ENCODE measurements at places on chromosomes 5 and 9. TPM values are rescaled to one million over a fixed set of nuclear protein-coding genes. Genes with fewer than 3 reads are reported as not detected.

Gene SHC3
- 1.3 TPM for polyA plus RNA-seq

Gene LCN9
- polyA plus RNA-seq: not detected

Gene TLX3
- polyA plus RNA-seq: not detected

Gene SLC36A2
- polyA plus RNA-seq: not detected

DNA sequence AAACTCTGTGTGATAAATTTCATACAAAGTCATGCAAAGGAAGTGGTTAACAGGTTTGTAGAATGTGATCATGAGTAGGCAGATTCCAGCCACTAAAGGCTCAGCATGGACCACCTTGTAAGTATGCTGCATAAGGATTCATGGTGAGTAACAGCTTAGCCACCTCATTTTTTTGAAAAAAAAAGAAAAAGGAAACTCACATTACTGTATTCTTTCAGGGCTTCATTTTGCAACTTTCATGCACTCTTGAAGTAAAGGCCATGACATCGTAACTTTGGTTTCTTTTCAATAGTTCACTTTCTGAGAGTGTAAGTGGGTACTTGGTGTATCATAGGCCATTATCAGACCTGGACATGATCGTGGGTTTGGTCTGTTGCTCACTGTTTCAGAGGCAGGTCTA lies 175.1 kb downstream of the PCSK1 start:
- no peak for DNase-seq

DNA sequence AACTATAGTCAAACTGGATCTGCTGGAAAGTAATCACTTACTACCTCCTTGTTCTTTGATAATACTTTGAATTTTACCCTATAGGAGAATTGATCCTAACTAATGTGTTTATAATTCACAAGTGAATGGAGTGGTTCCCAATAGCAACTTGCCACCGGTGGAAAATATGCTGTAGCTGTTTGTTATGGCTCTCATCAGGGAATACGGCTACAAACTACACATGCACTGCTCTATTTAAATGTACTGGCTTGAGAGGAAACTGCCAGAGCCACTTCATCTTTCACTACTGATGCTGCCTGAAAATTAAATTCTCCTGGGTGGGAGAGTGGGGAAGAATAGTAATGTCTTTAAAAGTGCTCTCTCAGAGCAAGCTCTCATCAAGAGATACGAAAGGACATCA lies 448.5 kb upstream of the GRAMD2B start:
- DNase-seq: no peak

GRCh38 chr9:37187713-37188439 lies 67.5 kb downstream of the ZCCHC7 start:
- DNase-seq: no peak

DNA sequence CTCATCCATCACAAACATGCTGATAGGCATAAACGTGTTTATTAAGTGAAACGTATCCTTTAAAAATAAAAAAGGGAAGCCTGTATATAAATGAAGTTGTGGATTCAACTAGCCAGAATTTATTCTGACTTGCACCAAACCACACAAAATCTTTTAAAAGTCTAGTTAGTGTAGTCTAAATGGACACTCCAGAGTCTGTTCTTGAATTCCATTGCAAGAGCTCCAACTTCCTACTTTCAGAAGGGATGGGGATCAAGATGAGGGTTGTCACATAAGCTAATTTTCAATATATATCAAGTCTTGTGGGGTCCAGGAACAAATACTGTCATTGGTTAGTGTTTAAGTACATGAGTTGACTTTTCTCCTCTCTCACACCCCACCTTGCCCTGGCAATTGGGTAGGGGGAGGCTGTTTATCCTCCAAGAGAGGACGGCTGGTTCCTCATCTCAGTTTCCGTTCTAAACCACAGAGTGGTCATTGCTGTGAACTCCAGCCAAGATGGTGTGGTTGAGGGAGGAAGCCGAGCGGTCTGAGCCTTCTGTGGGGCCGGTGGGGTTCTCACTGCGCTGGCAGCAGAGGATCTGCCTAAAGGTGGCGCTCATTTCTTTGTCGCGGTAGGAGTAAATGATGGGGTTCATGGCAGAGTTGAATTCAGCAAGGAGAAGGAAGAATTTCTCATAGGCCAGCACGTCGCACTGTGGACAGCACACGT lies 163.2 kb downstream of the LPAR1 start:
- DNase-seq: no peak

DNA sequence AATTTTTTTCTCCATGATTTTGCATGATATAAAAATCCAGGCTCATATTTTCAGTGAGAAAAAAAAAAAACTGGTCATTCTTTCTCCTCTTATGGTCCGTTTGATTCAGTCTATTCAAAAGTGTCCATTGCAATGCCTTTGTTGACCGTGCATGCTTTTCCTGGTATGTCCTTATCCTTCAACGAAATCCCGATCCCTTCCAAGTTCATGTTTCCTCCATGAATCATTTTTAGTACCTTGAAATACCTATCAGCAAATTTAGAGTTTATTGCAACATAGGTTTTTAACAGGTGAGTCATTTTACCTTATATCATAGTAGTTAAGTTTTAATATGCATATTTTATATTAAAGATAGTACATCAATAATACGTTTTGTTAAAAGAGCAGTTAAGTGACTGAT lies 773.8 kb upstream of the CHD1 start:
- no peak for DNase-seq

GRCh38 chr5:76691467-76692273 lies 24.3 kb upstream of the F2R start:
- DNase-seq: no peak

DNA sequence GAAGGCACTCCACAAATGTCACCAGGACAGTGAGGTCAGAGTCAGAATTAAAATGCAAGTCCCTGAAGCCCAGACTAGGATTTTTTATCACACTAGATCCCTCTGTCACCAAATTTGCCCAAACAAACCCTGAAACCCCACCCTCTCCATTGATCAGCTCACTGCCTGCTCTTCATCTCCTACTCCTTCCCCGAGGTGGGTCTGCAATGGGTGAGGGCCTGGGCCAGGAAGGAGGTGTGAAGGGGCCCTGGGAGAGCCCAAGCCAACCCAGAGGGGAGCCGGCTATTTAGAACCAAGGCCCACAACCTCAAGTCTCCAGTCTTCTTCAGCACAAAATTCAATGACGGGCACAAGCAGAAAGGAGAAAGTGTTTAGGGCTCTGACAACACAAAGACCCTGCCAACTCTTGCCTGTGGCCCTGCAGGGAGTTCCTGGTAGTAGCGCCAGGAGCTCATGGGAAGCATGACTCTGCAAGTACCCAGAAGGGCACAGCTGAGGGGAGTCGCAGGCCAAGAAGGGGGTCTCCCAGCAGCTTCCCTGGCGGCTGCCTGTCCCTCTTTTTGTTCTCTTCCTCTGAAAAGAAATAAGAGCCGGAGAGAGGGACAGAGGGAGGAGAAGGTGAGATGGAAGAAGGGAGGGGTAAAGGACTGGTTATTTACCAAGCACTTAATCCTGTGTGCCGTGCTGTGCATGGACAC lies 5.5 kb downstream of the FOXI1 start:
- no peak for DNase-seq

DNA sequence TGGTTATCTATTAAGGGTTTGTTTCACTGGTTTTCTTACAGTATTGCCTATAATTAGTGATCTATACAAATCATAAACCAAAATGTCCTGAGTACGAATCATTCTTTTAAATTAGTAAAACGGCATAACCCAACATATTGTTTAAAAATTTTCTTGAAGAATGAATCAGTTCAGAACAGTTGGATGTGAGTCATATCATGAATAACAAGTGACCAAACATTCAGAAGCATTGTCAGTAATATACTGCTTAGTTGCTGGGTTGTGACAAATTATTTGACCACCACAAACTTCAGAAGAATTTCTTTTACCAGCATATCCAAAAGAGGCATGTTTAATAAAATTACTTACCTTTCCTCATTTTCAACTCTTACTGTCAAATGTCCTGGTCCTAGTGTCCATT lies 111.2 kb downstream of the UNC13B start:
- peak; percentile 27 for DNase-seq

GRCh38 chr5:142221091-142221860 lies 103.5 kb downstream of the SPRY4 start:
- DNase-seq: no peak

DNA sequence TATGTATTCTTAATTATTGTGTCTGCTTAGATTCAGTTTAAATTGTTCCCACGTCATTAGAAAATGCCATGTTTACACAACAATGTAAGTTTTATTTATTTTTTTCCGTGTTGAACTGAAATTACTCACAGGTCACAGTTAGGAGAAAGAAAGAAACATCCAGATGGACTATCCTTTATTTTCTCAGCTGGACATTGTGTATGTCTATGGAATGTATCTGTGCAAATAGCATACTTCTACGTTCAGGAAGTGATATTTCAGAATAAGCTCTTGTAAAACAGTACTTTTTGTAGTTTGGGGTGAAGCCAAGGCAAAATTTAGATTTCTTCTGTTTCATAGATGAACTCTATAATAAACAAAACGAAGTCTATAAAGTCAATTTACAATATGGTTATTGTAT lies 249.0 kb upstream of the ZNF608 start:
- no peak for DNase-seq

- no peak for DNase-seq
These were observed 255.6 kb upstream of the IZUMO3 start for GRCh38 chr9:24801344-24801743.

DNA sequence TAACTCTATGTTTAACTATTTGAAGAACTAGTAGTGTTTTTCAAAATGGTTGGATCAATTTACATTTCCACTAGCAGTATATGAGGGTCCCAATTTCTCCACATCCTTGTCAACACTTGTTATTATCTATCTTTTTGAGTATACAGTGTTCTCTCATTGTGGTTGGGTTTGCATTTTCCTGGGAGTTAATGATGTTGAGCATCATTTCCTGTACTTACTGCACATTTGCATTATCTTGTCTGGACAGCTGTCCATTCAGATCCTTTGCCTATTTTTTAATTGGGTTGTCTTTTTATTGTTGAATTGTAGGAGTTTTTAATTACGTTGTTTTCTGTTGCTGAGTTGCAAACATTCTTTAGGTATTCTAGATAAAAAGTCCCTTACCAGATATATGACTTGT lies 103.4 kb upstream of the LRRTM2 start:
- no peak for DNase-seq

- DNase-seq: no peak
These were observed 992 bp downstream of the SPACA9 start for GRCh38 chr9:132879457-132880323.

DNA sequence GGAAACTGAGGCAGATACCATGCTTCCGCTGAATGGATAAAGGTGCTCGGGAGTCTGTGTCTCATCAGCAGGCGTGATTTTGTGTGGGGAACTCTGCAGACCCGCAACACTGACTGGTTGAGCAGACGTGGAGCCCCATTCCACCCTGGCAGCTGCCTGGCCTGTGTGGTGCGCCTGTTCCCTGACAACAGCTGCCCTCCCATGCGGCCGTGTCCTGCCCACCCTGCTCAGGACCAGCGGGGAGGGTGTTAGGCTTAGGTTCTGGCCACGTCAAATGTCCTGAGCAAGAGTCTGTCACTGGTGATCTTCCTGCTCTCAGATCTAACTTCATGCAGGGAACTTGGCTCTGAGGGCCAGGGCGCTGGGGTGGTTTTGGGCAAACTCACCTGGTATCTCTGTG lies 417.7 kb upstream of the IRX4 start:
- DNase-seq: no peak

DNA sequence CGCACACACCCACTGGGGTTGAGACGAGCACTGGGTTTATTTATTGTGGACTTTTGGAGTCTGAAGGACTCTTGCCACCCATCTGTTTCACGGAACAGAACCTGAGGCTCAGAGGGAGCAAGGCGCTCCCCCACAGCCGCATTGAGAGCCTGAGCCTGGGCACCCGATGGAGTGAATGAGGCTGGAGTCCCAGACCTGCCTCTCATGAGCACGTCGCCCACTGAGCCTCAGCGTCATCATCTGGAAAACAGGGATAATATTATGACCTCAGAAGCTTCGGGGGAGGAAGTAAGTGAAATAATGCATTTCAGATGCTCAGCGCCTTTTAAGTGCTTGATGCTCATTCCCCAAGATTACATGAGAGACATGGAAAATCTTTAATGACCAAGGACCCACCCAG lies 5.5 kb downstream of the NEK6 start:
- no peak for DNase-seq

DNA sequence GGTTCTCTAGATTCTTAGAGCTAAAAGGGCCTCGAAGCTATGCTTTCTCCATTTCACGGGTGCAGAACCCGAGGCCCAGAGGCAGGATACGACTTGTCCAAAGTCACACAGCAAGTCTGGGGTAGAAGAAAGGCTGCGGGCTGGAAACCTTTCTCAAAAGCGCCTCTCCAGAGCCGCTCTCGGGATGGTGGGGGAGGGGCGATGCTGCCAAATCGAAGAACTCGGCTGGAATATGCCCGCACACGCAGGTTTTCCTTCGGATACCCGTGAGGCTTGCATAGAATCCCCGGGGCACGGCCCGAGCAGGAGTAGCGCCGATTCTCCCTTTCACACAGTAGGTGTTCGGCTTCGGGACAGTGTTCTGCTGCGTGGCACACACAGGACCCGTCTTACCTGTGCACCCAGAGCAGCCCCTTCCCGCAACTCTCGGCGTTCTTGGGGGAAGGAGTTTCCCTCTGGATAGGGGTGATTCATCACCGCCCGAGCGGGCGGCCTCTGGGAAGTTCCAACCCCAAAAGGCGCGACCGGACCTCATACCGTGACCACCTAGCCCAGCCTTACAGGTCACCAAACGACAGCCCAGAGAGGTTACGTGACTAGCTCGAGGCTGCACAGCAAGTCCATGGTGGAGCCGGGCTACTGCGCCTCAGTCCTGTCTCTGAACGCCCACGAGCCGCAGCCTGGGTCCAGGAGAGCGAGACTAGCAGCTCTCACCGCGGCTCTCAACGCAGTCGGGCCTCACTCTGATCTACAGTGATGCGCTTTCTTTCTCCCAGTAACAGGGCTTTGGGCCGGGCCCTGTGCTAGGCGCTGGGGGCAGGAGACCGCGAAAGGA lies 4.1 kb downstream of the PAX5 start:
- DNase-seq: no peak

DNA sequence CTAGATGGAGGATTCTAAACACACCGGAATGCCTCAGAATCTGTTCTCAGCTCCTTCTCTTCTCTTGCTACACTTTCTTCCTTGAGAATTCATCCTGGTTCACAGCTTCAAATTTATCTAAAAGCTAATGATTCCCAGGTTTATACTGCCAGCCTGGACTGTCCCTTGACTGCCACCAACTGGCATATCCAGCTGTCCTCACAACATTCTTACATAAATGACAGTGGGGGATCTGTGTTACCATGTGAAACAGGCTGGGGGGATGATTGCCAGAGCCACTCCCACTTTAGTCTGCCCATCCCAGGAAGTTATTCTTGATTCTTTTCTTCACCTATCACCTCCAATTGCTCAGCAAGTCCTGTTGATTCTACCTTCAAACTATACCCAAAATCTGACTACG lies 27.2 kb upstream of the ZFR start:
- DNase-seq: no peak
